ENCODE measurements at places on chromosomes 6 and 20. TPM values are rescaled to one million over a fixed set of nuclear protein-coding genes. Genes with fewer than 3 reads are reported as not detected.

GRCh38 chr6:49933526-49933925 is 30.4 kb downstream of the DEFB114 start:
- DNase-seq, result no peak

RIMS4 gene
- 10.9 TPM for total RNA-seq

SLC17A4 gene
- total RNA-seq, result not detected

DNA sequence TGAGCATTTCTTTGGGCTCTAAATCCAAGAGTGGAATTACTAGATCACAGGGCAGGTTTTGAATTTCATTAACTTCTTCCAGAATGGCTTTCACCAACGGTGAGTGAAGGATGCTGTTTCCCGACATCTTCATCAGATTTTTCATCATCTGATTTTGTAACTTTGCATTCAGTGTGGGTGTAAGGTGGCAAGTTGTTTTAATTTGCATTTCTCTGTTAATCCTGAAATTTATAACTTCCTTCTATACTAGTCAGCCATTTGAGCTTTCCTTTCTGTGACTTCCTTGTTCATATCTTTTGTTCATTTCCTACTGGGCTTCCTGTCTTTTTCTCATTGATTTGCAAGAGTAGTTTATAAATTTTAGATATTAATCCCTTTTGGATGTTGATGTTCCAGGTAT is 18.7 kb upstream of the HCK start:
- no peak for DNase-seq

DNA sequence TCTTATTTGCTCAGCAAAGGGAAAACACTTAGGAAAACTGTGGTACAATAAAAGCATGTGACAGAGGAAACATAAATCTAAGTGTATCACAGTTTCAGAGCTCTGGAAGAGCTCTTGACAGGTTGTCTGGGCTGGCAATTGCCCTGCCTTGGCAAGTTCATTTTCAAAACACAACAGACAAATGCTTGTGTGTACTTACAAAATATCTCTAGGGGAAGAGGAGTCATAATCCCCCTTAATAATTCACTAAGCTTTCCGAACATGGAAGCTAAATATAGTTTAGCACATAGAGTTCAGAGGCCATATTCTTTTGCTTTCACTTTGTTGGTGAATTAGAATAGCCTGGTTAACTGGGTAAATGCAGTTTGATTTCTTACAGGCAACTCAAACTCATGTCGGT is 211.6 kb upstream of the THEMIS start:
- DNase-seq, result peak; percentile 2

ERVFRD-1 gene
- 0.63 TPM for total RNA-seq

- no peak for DNase-seq
Observed at GRCh38 chr6:109782491-109782999, 91.4 kb downstream of the FIG4 start.

DNA sequence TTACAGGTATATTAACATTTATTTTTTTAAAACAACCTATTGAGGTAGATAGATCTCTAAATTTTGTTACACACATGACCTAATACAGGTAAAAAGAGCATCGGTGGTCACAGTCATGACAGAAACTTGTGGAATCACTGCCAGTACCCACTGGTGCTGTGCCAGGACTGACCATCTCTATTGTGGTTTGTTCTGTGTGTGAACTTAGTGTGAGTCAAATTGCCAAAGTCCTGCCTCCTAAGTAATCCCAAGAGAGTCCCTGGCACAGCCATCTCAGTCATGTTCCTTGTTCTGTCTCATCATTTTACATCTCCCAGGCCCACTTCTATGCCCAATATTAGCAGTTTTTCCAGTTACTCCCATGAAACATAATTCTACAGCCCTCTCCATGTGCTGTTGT is 21.4 kb downstream of the GSTA2 start:
- no peak for DNase-seq

OR2H2 gene
- not detected for total RNA-seq

HSPA1B gene
- 104 TPM for total RNA-seq

TCF21 gene
- total RNA-seq, result 0.16 TPM

GDAP1L1 gene
- total RNA-seq, result 0.43 TPM

NKX2-2 gene
- not detected for total RNA-seq

- DNase-seq, result no peak
Observed at GRCh38 chr6:155349129-155349528, 34.8 kb upstream of the TFB1M start.

DNA sequence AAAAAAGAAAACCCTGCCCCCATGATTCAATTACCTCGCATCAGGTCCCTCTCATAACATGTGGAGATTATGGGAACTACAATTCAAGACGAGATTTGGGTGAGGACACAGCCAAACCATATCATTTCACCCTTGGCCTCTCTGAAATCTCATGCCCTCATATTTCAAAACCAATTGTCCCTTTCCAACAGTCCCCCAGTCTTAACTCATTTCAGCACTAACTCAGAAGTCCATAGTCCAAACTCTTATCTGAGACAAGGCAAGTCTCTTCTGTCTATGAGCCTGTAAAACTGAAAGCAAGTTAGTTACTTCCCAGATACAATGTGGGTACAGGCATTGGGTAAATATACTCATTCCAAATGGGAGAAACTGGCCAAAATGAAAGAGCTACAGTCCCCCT is 536.1 kb downstream of the MEI4 start:
- DNase-seq, result no peak

CENPQ gene
- 14.7 TPM for total RNA-seq

ZBP1 gene
- not detected for total RNA-seq

- no peak for DNase-seq
Observed at GRCh38 chr20:24277196-24277595, 192.2 kb upstream of the SYNDIG1 start.

DNA sequence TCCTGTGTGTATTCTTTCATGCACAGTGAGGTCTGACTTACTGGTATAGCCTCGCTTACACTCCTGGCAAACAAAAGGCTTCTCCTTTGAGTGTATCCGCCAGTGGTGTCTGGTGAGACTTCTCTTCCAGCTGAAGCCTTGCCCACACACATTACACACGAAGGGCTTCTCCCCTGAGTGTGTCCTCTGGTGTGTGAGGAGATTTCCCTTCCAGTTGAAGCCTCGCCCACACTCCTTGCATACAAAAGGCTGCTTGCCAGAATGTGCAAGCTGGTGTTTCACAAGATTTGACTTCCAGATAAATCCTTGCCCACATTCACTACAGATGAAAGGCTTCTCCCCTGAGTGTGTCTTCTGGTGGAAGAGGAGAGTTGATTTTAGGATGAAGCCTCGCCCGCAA is 21.5 kb downstream of the ZNF337 start:
- DNase-seq, result no peak

METTL24 gene
- total RNA-seq, result not detected

BCL2L1 gene
- 81.5 TPM for total RNA-seq

C6orf15 gene
- total RNA-seq, result not detected

RIMS1 gene
- not detected for total RNA-seq

- DNase-seq, result no peak
Observed at GRCh38 chr6:16324606-16325225, 86.3 kb downstream of the GMPR start.

FNDC1 gene
- total RNA-seq, result 0.03 TPM

LAMA4 gene
- total RNA-seq, result 54.9 TPM

GRCh38 chr6:164010441-164011103 is 596.1 kb downstream of the QKI start:
- peak; percentile 65 for DNase-seq

- no peak for DNase-seq
Observed at GRCh38 chr6:136740050-136740974, 52.0 kb downstream of the MAP3K5 start.

BMP7 gene
- total RNA-seq, result 6.8 TPM

DNA sequence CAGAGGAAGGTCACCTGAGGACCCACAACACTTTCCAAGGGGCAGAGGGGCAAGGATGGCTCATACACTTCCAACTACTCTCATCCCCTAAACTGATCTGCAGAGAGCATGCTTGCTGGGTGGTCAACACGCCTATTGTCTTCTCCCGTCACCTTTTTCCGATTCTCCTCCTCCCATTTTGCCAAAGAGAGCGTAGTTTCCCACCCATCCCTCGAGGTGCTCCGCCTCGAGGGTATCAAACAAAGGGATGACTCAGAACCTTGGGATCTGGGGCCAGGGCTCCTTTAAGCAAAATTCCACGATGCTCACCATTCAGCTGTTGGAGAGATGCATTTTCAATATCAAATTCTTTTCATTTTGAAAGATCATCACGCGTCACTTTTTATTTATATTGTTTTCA is 507.5 kb upstream of the SULF2 start:
- DNase-seq, result no peak

TSPO2 gene
- not detected for total RNA-seq

KCNK5 gene
- total RNA-seq, result 0.32 TPM

DYNLT2 gene
- 0.61 TPM for total RNA-seq

DNA sequence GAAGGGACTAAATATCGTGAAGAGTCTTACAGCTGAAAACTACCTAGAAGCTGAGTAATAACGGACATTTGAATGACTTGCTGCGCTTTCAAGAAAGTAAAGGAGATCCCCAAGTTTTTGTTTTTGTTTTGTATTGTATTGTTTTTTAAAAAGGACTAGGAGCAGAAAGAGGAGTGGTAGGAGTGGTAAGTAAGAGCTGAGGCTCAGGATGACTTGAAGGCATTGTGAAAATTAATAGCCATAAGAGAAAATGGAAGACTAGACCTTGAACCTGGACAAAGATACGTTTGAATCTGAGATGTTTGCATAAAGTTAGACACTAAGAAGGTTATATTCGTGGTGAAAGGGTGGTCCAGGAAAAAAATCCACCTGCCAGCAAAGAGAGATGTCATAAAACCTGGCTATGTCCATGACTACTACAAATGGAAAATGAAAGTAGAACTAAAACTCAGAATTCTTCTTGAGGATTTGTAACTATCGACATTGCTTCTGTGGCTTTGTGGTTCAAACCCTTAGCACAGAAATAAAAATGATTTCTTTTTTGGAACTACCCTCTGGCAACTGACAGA is 824.8 kb upstream of the FLRT3 start:
- DNase-seq, result no peak

DNA sequence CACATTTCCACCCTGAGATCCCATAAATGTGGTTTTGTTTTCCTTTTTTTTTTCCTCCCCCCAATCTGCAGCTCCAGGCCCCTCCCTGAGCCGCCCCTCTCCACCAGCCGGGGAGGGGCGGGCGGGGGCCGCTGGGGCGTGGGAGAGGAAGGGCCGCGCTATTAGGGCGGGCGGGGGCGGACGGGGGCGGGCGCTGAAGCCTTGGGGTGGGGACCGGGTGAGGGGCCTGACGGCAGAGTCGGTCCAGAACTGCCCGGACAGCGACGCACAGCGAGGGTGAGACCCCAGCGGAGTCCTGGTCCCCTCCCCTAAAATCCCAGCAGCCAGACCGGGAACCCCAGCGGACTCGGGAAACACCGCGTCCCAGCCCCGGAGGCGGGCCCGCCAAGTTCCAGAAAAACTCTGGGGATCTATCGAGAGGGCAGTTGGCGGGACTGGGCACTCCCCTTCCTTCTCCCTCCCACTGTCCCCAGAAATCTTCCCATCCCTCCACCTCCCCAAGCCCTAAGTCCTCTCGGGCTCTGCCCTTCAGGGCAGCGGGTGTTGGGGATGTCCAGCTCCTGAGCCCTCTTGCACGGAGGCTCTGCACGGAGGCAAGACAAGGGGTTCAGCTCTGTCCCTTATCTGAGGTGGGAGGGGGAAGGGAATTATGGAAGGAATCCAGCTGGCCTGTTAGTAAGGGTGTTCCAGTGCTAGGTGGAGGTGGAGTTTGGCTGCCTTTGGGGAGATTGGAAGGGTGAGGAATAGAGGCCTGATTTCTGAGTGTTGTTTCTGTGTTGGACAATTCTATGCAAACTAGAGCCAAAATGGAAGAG is at the start of gene PRICKLE4:
Gene PRICKLE4 (plus strand): TSS at position 232 of the 815 bp plus-strand sequence. CDS start 2,692 bp downstream, outside the sequence.
- DNase-seq, result no peak

- DNase-seq, result no peak
Observed at GRCh38 chr20:63829603-63829944, 1.5 kb downstream of the ZBTB46 start.

APOM gene
- 0.42 TPM for total RNA-seq

TMEM74B gene
- 3.9 TPM for total RNA-seq

PDRG1 gene
- total RNA-seq, result 12.2 TPM

- peak; percentile 39 for DNase-seq
Observed at GRCh38 chr6:134074151-134075055, 22.0 kb upstream of the SLC2A12 start.

DNA sequence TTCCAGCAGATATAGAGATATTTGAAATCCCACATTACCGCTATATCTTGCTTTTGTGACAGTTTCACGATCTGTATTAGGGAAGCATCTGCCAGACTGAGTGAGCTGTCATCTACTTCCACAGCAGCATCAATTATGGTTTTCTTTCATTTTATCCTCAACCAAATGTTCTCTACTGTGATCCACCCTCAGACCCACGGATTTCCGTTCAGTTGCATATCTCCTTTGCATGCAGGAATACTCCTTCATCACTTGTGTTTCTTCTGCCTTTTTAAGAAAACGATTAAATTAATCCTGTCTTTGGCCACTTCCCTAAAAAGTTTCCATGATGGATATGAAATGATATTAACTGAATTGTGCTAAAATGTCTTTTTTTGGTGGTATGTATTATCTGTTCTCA is 262.1 kb upstream of the ADGRB3 start:
- no peak for DNase-seq

DNA sequence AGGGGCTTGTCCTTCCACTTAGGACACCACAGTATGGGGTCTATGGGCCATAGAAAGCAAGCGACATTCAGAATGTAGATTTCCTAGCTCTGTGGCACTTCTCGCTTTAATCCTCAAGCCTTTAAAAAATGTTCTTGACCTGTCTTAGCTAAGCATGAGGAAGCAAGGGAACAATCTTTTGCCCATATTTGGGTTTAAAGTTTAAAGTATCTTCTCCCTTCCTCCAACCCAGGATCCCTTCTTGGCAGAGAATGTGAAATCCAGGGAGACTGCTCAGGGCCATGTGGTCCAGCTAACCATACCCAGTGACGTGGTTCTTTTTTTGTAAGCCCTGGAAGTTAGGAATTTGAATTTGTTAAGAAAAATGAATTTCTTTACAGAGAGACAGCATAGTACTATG is 289.9 kb downstream of the BTBD9 start:
- no peak for DNase-seq

GRCh38 chr6:26288155-26288554 is 76.8 kb upstream of the BTN3A2 start:
- no peak for DNase-seq

DNA sequence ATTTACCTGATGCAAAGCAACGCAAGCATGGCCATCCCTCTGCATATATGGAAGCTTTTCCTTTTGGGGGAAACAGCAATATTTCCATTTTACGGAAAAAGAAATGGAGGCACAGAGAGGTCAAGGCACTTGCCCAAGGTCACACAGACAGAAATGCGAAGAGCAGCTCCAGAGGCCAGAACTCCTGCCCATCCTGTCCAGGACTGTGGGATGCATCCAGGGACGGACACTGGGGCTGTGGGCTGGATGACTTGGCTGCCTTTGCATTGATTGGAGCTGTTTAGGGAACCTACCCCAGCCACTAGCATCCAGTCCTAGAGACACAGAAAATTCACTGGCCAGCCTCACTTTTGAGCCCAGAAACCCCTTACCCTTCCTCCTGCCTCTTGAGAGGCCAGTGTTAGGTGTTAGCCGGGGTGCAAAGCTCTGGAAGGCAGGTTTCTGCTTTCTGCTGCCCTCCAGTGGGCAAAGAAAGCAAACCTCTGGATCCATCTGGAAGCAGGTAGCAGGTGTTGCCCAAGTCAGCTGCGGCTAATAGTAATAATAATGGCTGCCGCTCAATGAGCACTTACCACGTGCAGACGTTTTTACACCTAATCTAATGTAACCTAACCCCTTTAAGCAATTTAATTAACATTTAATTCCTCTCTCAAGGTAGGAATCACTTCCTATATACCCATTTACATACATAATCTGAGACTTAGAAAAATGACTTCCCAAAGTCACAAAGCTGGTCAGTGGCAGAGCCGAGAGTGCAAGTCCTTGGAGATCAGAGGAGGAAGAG is 31.7 kb upstream of the CCN5 start:
- DNase-seq, result peak; percentile 74

GTPBP2 gene
- 95.2 TPM for total RNA-seq

PSMB9 gene
- total RNA-seq, result 10.4 TPM

Data from SK-MEL-5 (cell line).